Endothelial cell of umbilical vein (primary cell): ENCODE measurements at places on chromosomes 6 and 20. TPM values are rescaled to one million over a fixed set of nuclear protein-coding genes. Genes with fewer than 3 reads are reported as not detected.

DNA sequence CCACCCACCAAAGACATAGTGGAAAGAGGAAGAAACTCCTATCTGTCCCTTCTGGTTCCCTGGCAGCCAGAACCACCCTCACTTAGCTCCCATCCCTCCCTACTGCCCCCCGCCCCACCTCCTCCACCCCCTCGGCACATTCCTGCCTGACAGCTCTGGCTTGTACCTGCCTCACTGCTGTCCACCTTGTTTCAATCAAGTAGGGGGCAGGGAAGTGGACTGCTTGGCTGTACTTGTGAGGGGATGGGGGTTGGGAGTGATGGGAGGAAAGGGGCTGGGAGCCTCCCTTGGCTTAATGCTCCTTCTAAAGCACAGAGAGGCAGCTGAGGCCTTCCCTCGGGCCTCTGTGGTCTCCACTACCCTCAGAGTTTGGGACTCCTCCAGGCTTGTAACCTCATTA, 22.1 kb upstream of the ZNF76 start:
- DNase-seq: no peak

TRAM2 gene
- total RNA-seq: 85.9 and 98.6 TPM in 2 replicates

UNC5CL gene
- total RNA-seq: 0.20 and 0.32 TPM in 2 replicates

- DNase-seq: no peak
Observed at GRCh38 chr6:9116026-9116425, 680.7 kb upstream of the SLC35B3 start.

SRMS gene
- total RNA-seq: not detected in 2 replicates

PCMTD2 gene
- total RNA-seq: 45.7 and 46.7 TPM in 2 replicates

RHAG gene
- not detected in 2 replicates for total RNA-seq

DNA sequence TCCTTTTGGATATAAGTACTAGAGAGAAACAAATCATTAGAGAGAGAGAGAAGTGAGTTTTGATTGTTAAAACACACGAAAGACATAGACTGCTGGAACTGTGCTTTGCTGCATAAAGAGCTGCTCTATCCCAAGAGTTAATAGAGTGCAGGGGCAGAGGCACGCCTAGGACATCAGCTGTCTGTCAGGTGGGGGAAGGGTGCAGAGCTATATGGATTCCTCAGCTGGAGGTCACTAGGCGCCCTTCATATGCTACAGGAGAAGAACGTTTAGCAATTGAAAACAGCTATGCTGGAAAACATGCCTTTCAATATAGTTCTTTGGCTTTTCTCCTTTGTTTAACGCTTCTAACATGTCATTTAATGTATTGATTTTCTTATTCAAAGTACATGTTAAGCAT, 169.0 kb upstream of the MCHR2 start:
- no peak for DNase-seq

TNF gene
- not detected in 2 replicates for total RNA-seq

FAM110A gene
- total RNA-seq: 4.6 and 5.8 TPM in 2 replicates

VGLL2 gene
- not detected in 2 replicates for total RNA-seq

CYP24A1 gene
- total RNA-seq: not detected in 2 replicates

DNA sequence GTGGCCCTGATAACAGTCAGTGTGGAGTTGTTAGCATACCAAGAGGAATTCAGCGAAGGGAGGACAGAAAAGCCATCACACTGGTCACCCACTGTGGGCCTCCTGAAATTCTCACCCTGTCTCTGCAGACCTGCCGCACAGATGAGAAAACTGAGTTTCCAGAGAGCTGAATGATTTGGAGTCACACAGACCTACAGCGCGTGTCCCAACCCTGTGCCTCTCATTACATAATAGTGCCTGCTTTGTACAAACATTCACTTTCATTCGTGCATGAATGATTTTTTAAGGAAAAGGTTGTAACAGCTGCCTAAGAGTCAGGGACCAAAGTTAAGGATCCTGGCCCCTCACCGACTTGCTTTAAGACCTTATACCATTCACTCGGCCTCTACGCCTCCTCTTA, 62.7 kb downstream of the THBS2 start:
- DNase-seq: no peak

DNA sequence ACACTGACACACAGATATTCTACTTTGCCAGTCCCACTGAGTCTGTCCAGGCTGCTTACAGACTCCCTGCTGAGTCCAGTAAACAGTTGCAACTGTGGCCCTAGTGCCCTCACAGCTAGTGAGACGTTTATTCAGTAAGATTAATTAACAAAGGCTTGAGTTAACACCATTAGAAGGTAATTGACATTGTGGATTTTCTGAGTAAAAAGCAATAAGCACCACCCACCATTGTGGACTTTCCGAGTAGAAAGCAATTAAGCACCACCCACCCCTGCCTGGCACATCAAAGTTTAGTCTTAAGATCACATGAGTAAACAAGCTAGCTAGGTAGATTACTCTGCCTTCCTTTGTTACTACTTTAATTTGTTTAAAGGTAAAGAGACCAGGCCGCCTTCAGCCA, 408.6 kb upstream of the IMPG1 start:
- no peak for DNase-seq

RIPPLY2 gene
- total RNA-seq: 0.53 TPM in 1 of 2 replicates, not detected in the other

DNA sequence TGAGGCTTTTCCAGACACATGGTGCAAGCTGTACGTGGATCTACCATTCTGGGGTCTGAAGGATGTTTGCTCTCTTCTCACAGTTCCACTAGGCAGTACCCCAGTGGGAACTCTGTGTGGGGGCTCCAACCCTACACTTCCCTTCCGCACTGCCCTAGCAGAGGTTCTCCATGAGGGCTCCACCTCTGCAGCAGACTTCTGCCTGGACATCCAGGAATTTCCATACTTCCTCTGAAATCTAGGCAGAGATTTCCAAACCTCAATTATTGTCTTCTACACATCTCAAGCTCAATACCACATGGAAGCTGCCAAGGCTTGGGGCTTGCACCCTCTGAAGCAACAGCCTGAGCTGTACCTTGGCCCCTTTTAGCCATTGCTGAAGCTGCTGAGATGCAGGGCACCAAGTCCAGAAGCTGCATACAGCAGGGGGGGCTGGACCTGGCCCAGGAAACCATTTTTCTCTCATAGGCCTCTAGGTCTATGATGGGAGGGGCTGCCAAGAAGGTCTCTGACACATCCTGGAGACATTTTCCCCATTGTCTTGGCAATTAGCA, 11.6 kb downstream of the PDSS2 start:
- no peak for DNase-seq

DNA sequence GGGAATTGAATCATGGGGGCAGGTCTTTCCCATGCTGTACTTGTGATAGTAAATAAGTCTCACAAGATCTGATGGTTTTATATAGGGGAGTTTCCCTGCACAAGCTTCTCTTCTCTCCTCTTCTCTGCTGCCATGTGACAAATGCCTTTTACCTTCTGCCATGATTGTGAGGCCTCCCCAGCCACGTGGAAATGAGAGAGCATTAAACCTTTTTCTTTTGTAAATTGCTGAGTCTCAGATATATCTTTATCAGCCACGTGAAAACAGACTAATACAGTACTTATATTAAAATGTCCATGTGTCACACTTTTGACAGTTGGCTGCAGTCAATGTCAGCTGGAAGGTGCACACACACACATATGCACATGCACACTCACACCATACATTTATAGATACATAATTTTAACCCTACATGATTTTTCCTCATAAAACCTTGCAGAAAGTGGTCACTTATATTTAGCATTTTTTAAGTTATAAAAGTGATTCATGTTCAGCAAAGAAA, 128.9 kb downstream of the OTOR start:
- DNase-seq: no peak

DNA sequence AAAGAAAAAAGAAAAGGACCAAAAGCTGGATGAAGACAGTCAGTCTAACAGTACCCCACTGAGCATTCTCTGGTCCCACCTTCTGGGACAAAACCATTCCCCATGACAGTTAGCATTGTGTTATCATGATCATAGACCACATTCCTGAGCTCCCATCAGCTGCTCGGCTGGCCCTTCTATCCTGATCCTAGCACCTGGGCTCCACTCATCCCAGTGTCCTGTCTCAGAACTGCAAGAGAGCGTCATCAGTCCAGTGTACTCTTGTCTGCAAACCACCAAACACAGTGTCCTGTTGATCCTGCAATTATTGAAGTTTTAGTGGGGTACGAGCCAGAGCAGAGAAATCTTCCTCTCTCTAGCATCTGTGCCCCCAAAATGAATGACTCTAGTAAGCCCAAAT, 16.0 kb upstream of the TAAR1 start:
- no peak for DNase-seq

GRCh38 chr20:48384147-48384818, 443.5 kb downstream of the PREX1 start:
- DNase-seq: no peak

- no peak for DNase-seq
Observed at GRCh38 chr6:36700831-36701230, 3.2 kb downstream of the RAB44 start.

LZTS3 gene
- total RNA-seq: 3.6 and 4.5 TPM in 2 replicates

NNAT gene
- 2.3 and 10.7 TPM in 2 replicates for total RNA-seq

- peak; percentile 23 for DNase-seq
Observed at GRCh38 chr6:70956451-70957283, at the start of gene B3GAT2. TSS of gene B3GAT2 (minus strand) at chr6:70957060. CDS start at chr6:70956429, 631 bp downstream.

DNA sequence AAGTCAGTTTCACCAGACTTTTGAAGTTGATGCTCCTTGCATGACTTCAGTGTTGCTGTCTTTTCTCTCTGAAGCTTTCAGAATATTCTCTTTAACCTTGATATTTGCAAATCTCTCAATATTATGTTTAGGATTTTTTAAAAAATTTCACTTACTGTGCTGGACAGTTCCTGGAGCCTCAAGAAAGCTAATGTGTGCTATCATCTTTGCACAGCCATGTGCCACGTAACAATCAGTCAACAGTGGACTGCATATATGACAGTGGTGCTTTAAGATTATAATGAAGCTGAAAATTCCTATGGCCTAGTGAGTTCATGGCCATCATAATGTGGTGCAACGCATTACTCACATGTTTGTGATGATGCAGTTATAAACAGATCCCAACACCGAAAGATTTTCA, 59.1 kb upstream of the OGFRL1 start:
- no peak for DNase-seq

- no peak for DNase-seq
Observed at GRCh38 chr6:111499269-111499793, 16.3 kb upstream of the REV3L start.

TULP1 gene
- not detected in 2 replicates for total RNA-seq

GRCh38 chr6:11368760-11369159, 136.3 kb upstream of the NEDD9 start:
- no peak for DNase-seq

- no peak for DNase-seq
Observed at GRCh38 chr20:57509665-57510237, 15.2 kb downstream of the CTCFL start.

DNA sequence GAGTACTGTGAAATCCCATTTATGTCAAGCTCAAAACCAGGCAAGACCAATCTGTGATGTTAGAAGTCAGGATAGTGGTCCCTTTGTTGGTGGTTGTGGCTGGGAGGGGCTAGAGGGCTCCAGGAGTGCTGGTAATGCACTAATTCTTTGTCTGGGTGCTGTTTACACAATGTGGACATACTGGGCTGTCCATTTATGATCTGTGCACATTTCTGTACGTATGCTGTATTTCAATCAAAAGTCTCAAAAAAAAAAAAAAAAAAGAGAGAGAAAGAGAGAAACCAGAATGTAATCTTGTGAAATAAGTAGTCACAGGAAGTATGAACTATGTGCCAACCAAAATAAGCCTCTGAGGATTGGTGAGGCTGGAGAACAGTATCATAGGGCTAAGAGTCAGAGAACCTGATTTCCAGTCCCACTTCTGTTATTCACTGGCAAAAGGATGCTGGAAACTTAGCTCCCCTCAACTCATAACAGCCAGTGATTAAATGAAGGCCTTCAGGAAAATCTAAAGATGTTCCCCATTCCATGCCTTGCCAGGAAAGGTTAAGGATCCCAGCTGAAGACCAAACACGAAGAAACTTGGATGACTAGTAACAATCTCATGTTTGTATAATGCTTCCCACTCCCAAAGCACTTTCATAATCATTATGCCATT, 19.6 kb upstream of the TRAM2 start:
- peak; percentile 30 for DNase-seq

DNA sequence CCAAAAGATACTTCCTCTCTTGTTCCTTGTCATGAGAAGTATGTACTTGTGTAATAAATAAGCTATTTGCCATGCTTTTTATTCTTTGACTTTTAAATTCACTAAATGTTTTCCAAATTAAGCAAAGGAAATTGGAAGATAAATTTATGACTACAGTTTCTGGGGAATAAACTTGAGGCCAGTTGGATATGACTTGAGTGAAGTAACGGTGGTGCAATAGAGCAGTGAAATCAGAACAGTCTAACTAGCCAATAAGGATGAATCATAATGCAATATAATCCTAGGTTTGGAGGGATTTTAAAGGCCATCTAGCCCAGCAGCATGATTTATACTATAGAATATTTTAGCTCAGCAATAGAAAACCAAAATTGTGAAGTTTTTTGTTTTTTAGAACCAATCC, 183.8 kb upstream of the TCF21 start:
- no peak for DNase-seq
